Hindlimb muscle (tissue), 1 donor: ENCODE measurements at places on chromosomes 1 and 21.
A peak's percentile ranks its signal among the peaks of the same experiment; 100 is the strongest.

- DNase-seq, result peak; percentile 42
Observed at GRCh38 chr1:207084701-207085180, 3.9 kb upstream of the C4BPB start.

DNA sequence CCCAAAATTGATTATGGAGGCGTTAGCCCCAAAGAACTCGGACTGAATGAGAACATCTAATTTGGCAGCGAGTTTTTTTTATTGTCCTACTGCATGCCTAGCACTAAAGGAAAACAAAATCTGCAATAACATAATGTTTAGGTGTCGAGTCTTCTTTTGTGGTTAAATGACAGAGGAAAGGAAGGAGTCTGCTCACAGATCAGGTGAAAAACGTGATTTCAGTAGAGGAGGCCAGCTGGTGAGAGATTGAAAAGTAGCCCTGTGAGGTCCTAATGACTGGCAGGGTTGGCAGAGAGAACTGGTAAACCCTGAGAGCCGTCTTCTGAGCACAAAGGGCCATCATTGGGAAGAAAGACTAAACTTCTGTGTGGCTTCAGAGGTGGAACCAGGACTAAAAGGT lies 24.2 kb downstream of the WDTC1 start:
- DNase-seq, result no peak

DNA sequence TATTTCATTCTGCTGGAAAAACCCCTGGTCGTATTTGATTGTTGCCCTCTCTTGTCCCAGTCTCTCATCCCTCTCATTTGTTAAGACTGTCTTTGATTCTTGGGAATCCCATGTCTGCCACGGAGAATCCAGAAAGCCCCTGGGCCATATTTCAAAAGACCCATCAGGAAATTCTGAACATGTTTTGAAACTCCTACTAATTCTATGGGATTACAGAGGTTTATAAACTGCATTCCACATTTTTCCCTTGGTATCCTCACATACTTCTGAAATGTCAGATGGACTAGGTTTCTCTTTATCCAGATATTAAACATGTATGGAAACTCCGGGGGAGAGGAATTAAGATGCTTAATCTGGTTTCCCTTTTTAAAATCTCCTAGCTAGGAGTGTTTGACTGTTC lies 80.0 kb downstream of the HUNK start:
- DNase-seq, result no peak

DNA sequence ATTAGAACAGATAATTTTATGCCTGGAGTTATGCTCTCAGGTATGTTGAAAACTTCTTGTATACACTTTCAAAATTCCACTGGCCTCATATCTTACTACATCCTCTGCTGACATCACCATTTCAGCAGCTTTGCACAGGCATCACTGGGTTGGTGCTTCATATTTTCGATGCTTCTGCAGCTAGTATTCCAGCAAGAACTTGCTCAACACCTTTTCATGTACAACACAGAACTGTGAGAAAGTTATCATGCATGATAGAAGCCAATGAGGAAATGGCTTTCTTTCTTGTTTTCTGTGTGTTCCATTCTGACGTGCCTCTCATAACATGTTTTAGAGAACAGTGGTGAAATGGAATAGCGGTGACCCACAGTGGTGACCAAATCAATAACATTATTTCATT lies 5.1 kb upstream of the GBP5 start:
- no peak for DNase-seq

- no peak for DNase-seq
Observed at GRCh38 chr1:8342325-8342724, 24.4 kb downstream of the SLC45A1 start.

GRCh38 chr1:43488165-43488564 lies 34.4 kb upstream of the HYI start:
- DNase-seq, result no peak

DNA sequence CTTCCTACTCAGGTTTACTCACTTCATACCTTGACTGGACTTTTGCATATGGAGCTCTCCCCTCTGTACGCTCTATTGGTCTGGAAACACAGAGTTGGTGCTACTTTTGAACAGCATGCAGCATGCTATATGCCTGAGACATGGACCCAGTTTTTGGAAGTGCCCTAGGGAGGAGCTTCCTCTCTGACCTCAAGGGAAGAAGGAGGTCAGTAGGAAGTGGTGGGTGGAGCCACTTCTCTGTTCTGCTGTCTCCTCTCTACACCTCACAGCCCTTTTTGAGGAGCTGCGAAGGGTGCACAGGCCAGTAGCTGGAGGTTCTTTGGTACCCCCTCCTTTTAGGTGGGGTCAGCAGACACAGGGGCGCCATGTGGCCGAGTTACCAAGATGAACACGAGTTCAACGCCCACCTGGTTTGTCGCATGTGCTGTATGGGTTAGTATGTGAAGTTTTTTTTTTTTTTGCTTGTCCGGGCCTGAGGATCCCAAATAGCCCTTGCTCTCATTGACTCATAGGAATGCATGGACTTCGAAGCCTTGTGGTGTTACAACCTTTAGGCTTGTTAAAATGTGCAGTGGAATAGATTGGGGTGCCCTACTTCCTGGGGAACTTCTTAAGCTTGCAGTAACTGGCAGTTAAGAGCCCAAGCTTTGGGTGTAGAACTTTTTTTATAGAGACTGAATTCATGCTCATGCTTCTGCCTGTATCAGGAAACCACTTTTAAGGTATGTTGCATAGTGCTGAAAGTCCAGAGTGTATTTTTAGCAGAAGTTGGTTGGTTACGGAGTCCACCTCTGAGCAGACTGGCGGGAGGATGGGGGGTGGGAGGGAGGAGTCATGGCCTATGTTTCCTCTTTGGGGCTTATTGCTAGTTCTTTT lies 10.7 kb downstream of the MACF1 start:
- no peak for DNase-seq

DNA sequence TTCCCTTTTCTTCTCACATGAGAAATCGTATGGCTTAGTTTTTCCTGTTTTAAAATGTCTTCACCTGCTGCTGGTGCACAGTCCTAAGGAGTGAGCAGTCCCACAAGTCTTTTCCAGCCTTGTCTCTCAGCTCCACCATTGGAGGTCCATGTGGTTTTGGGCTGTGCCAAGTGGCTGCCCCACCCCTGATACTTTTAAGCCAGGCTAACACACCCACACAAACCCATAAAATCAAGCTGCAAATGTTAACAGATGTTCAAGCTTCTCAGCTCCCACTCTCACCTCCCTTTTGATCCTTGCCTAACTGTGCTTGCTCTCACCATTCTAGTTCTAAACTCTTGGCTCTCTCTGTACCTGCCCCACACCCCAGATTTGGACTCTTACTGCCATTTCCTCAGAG lies 74.5 kb upstream of the COL24A1 start:
- no peak for DNase-seq

GRCh38 chr1:61287734-61288133 lies 205.4 kb downstream of the NFIA start:
- no peak for DNase-seq

- DNase-seq, result no peak
Observed at GRCh38 chr1:15020943-15021745, 132.4 kb upstream of the TMEM51 start.

DNA sequence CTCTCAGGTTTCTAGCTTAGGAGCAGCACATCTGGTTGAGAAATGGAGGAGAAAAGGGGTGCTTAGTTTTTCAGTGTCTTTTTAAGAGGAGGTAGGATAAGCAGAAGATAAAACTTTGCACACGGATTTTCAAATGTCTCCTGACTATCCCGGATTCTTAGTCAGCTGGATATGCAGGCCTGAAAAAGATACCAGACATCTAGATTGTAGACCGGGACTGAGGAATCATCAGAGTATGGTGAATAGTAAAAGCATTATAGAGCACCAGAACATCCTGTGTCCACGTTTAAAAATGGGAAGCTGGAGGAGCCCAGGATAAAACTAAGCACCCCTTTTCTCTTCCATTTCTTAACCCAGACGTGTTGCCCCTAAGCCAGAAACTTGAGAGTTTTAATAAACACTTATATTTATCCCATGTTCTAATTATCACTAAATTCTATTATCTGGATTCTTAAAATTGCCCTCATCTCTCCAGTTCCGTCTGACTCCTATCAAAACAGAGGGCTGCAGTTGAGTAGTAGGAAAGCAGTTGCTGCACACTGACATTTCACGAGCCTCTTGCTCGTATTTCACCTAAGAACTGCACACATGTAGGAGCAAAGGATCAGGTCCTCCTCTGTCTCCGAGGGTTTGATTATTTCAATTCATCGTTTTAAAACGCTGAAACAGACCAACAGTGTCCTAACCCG lies 609 bp downstream of the PIGK start:
- DNase-seq, result no peak

- DNase-seq, result no peak
Observed at GRCh38 chr1:17196496-17197185, 8.3 kb upstream of the PADI1 start.

- no peak for DNase-seq
Observed at GRCh38 chr1:5961601-5962000, 30.6 kb downstream of the NPHP4 start.

- no peak for DNase-seq
Observed at GRCh38 chr1:229699613-229700267, 73.7 kb downstream of the URB2 start.

DNA sequence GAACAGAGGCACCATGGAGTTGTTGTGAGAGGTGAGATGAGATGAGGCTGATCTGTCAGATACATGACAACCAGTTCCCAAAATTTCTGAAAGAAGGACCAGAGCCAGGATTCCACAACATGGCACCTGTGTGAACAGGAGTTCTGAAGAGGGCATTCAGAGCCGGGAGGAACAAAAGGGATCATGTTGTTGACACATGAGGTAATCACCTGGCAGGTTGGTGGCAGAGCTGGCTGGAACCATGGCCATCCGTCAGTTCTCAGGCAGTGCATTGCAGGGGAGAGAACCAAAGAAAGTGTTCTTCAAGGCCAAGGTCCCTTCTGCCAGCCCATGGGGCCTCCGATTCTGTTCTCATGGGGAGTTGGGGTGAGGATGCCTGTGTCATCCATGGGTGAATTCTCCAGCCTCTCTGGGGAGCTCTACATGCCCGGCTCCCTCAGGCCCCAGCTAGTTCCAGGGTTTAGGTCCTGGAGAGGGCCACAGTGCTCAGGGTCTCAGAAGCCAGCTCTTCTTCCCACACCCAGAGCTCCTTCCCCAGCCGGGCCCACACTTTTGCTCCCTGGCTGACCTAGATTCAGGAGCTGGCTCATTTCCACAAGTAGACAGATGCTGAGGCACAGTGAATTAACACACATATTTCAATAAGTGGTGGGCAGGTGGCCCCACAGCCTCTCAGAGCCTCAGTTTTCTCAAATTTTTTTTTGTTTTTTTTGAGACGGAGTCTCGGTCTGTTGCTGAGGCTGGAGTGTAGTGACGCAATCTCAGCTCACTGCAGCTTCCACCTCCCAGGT lies 49.1 kb upstream of the CTPS1 start:
- DNase-seq, result no peak
